ENCODE measurements at places on chromosomes 12 and 14.

DNA sequence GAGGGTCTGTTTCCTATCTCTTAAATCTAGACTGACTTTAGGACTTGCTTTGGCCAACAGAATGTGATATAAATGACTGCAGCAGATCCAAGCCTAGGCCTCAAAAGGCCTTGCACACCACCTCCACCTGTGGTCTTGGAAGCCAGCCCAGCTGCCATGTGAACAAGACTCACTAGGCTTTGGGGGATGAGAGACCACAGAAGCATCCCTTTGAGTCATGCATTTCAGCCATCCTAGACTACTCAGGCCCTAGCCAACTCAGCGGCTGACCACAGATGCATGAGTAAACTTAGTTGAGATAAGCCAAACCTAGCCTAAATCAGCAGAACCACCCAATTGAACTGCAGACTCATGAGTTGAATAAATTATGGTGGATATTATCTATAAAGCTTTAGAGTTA lies 87.7 kb downstream of the KCNH5 start:
- no peak for DNase-seq

- no peak for DNase-seq
Observed at GRCh38 chr12:62631471-62632410, 165.1 kb downstream of the MON2 start.

DNA sequence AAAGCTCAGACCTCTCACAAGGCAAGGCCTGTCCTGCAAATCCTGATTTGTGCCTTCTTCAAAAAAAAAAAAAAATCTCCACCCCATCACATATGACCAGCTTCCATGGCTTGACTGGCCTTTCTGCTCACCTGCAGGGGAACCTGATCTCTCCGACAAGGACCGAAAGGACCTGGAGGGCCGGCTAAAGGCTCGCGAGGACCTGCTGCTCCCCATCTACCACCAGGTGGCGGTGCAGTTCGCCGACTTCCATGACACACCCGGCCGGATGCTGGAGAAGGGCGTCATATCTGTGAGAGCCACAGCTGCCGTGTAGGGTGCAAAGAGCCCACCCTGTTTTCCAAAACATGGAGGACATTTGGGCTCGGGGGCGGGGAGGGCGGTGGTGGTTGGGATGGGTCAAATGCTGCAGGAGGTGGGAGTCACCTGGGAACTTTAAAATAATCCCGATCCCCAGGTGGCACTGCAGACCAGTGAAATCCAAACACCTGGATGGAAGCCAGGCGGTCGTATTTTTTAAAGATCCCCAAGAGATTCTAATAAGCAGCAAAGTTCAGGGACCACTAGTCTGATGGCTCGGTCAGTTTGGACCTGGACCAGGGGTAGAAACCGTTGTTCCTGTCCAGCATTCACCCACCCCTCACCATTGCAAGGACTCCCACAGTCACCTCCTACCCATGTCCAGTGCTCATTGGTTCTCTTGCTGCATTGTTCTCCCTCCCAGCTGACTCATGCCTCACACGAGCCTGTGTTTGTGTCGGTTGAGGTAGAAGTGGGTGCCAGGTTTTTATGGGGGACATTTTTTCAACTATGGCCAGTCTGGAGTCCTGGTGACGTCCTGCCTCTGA lies 44.8 kb downstream of the FOXN4 start:
- DNase-seq, result no peak

DNA sequence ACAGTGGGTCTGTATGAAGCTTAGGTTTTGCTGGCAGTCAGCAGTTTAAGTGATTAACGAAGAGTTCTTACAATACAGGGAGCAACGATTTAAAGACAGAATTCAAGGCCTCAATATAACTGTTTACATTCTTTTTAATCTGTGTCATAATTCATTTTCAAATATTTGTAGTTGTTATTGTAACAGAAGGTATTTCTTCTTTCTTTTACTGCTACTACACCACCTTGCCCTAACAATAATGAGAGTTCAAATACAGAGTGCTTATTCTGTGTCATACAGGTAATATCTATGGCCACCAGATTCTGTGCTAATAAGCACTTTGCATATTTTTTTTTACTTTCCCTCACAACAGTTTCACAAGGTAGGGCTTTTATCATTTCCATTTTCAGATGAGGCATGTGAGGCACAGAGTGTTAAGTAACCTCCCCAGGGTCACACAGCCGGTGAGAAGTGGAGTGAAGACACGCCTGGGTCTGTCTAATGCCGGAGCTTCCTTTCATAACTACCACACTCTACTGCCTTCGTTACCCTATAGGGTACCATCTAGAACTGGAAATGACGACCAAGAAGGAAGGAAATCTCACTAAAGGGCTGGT lies 81.9 kb downstream of the PELI2 start:
- DNase-seq, result no peak

GRCh38 chr14:104604458-104605449 lies at the start of gene TMEM179:
Gene TMEM179 (minus strand): TSS chr14:104604772. CDS start chr14:104604741, 31 bp downstream.
- DNase-seq, result no peak

DNA sequence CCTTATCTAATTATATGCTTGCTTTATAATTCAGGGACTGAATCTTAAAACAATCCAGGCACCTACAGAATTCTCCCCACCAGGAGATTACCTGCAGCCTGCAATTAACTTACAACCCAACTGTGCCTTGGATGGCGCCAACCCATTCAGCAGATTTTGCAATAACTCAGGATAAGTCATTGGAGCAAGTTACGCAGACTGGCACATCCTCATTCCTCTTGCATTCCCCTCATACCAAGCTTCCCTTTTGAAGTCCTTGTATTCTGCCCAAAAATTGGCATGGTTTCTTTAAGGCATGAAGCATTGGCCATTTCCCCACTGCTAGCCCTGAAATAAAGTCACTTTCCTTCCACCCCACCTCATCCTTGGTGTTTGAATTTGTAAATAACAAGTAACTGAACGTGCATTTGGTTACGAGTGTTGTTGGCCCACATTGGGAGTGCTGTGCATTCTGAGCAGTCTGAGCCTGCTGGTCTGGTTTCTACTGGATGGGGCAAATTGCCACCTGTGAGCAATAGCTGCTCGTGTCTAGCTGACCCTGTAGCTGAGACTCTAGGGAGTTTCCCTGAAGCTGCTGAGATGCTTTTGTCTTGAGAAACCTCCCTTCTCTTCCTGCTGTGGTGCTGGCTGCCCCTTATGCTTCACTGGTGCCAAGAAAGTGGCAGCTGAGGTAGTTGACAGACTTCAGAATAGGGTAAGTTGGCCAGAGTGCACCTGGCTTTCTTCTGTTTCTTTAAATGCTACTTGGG lies 99.2 kb upstream of the SCAF11 start:
- no peak for DNase-seq

DNA sequence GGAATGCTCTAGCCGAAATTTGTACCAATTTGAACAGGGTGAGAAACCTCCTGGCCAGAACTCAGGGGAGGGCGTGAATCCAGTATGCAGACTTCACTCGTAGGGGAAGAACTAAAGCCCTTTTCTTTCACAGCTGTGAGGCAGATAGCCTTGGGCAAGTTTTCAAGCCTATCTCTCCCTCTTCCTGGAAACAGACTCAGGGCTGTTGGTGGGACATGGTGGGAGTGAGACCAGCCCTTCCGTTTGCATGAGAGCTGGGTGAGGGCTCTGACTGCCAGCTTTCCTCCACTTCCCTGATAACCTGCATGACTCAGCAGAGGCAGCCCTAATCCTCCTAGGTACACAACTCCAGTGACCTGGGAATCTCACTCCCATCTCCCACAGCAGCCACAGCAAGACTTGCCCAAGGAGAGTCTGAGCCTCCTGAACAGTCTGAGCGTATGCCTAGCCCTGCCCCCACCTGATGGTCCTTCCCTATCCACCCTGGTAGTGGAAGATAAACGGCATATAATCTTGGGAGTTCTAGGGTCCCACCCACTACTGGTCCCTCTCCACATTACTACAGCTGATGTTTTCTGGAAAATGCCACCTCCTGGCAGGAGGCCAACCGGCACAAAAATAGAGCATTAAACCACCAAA lies 170.1 kb upstream of the AMIGO2 start:
- DNase-seq, result no peak

GRCh38 chr12:77943466-77943865 lies 112.8 kb downstream of the NAV3 start:
- DNase-seq, result no peak

DNA sequence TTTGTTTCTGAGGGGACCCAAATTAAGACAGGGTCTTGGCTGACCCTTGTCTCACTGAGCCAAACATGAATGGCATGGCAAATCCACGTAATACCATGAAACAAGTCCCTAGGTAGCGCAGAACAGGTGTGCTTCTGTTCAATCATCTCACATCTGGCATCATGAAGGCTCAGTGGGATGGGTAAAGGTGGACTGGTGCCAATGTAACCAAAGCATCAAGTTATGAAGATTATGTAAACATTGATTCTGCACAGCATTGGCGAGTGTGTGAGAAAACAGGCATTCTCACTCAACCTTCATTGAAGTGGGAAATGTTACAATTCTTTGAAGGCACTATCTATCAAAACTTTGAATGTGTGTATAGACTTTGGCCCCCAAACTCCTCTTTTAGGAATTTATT lies 41.9 kb downstream of the PTGER2 start:
- DNase-seq, result no peak

DNA sequence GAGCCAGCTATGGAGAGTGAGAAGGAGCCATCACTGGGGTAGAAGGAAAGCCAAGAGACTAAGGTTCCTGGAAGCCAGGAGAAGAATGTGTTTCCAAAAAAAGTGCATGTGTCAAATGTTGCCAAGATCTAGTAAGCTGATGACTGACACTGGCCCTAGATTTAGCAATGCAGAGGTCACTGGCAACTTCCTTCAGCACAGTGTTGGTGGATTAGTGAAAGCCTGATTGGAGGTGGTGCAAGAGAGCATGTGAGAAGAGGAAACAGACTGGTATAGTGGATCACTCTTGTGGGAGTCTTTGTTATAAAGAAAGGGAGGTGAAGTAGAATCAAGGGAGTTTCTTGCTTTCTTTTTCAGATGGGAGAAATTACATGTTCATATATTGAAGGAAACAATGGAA lies 34.1 kb upstream of the CHGA start:
- no peak for DNase-seq

DNA sequence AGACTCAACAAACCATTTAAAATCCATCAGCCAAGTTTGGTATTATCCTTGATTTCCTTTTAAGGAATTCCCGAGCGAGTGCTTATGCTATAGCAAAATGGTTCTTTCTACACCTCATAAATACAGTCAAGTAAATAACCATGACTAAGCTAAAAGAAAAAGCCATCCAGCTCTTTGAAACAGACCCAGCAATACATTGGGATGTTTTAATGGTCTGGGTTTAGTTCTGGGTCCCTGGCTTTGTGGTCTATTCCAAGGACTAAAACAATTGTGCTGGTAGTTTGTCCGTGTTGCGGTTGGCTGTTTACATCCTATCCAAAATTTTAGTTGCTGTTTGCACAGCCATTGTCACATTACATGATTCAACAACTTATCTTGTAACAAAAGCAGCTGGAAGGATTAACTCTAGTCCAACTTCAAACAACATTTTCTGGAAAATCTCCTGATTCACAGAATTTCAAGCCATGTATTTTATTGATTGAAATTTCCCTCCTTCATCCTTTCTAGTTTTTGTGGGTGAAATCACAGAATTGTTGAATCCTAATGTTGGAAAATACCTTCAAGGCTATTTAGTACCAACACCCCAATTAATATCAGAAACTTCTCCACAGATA lies 19.6 kb downstream of the KLRB1 start:
- DNase-seq, result no peak

DNA sequence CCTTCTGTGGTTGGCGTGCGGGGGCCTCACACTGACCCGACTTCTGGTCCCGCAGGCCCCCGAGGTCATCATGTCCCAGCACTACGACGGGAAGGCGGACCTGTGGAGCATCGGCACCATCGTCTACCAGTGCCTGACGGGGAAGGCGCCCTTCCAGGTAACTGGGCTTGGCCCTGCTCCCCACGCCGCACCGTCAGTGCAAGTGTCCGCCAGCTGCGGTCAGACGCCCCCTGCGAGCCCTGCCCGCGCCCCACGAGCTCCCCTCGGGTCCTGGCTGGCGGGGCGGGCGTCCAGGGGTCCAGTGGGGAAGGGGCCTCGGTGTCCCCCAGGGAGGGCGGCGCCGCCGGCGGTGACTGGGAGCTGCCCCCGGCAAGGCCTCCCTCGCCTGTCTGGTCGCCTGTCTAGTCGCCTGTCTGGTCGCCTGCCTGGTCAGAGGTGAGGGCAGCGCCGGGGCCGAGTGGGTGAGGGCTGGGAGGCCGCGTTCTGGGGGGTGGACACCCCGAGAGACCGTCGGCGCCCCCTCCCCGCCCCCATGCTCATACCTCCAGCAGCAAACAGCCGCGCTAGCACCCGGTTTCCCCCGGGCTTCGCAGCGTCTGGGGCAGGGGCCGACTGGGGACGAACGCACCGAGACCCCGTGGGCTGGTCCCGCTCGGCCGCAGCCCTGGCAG lies 14.8 kb downstream of the ULK1 start:
- DNase-seq, result no peak

DNA sequence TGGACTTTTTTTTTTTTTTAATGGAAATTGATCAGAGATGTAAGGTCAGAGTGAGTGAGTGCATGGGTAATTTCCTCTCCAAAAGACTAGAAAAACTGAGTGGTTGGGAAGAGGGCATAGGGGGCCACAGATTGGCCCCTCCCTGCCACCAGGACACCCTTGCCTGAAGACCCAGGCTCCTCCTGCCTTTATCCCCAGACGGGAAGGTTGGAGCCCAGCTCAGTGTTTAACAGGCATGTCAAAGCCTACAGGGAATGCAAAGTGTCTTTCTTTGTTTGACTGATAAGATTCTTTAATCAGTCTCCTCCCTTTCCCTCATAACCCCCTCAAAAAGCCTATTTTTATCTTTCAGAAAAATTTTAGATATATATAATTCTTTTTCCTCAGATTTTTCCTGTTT lies 50.3 kb downstream of the IRAK3 start:
- DNase-seq, result no peak

GRCh38 chr12:7716381-7716780 lies 5.1 kb downstream of the DPPA3 start:
- no peak for DNase-seq

GRCh38 chr12:42588524-42589464 lies 752 bp downstream of the PRICKLE1 start:
- no peak for DNase-seq

DNA sequence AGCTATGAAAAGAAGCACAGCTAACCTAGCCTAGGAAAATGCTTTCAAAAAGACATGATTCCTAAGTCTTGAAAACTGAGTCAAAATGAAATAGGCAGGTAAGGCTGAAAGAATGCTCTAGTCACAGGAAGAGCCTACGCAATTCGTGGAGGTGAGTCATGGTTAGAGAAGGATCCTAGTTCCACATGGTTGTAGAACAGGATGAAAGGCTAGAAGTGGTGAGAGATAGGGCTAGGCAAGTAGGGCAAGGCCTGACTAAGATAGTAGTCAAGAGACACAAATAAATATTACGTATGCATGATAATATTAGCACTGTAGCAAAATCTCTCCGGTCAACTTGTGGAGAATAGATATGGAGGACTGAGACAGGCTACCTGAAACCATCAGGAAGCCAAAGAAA lies 47.2 kb downstream of the PLCZ1 start:
- DNase-seq, result no peak

GRCh38 chr12:123833830-123834229 lies 71.7 kb downstream of the DNAH10 start:
- no peak for DNase-seq

DNA sequence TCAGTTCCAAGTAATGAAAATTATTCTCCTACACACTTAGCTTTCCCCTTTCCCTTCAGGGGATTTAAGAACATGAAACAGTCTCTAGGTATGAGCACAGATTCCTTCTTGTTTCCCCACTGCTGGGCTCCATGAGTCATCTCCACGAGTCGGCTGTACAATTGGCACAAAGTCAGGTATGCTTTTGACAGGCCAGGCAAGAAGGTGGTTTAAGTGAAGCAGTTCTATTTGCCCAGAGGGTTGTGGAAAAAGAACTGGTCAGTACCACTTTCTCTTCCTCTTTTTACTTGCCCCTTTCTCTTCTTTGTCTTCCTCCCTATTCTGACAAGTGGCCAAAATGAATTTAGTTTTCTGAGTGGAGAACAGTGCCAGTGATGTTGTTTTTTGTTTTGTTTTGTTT lies 16.3 kb downstream of the DYNC1H1 start:
- DNase-seq, result no peak
